ENCODE measurements at places on chromosomes 7 and 10. TPM values are rescaled to one million over a fixed set of nuclear protein-coding genes. Genes with fewer than 3 reads are reported as not detected.

FEZF1 gene
- total RNA-seq, result not detected

DNA sequence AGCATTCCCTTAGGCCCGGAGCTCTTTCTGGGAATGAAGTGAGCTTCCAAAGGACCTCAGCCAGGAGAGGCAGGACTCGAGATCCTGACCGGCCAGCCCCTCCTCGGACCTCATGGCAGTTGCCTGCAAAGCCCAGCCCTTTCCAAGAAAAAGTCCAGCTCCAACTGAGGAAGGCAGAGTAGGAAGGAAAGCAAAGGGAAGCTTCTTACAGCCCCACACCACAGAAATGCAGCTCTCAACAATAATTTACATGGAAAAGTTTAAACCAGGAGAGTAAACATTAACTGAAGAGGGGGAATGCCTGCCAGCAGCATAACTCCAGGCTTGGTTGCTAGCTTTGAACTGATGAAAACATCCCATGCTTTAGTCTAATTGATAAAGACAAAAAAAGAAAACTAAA, 153.9 kb upstream of the PFKP start:
- H3K4me3 ChIP-seq, result no peak overlapping the region
- no peaks in the 10 kb centered on the region for H3K4me1 ChIP-seq
- H3K36me3 ChIP-seq, result no peaks in the 10 kb centered on the region
- no peak overlapping the region for H3K27ac ChIP-seq
- no peaks in the 10 kb centered on the region for H3K27me3 ChIP-seq

GRCh38 chr10:35017608-35018007, 72.5 kb downstream of the CUL2 start:
- H3K4me1 ChIP-seq, result no peaks in the 10 kb centered on the region
- no peak for DNase-seq
- no peaks in the 10 kb centered on the region for H3K27me3 ChIP-seq
- peaks cover 23% of the 10 kb centered on the region for H3K36me3 ChIP-seq

- peaks cover 14% of the 10 kb centered on the region for H3K36me3 ChIP-seq
- H3K4me3 ChIP-seq, result no peak overlapping the region
- no peaks in the 10 kb centered on the region for H3K27me3 ChIP-seq
- no peak for DNase-seq
Measured at GRCh38 chr10:29530112-29530976, 104.4 kb downstream of the SVIL start.

GRCh38 chr7:30913821-30914515, 2.3 kb downstream of the AQP1 start:
- DNase-seq, result no peak
- H3K27me3 ChIP-seq, result no peaks in the 10 kb centered on the region
- peak overlapping the region; percentile 81 for H3K27ac ChIP-seq
- peaks cover 18% of the 10 kb centered on the region for H3K36me3 ChIP-seq
- peaks cover 47% of the 10 kb centered on the region for H3K4me1 ChIP-seq
- H3K4me3 ChIP-seq, result peak overlapping the region; percentile 66

DNA sequence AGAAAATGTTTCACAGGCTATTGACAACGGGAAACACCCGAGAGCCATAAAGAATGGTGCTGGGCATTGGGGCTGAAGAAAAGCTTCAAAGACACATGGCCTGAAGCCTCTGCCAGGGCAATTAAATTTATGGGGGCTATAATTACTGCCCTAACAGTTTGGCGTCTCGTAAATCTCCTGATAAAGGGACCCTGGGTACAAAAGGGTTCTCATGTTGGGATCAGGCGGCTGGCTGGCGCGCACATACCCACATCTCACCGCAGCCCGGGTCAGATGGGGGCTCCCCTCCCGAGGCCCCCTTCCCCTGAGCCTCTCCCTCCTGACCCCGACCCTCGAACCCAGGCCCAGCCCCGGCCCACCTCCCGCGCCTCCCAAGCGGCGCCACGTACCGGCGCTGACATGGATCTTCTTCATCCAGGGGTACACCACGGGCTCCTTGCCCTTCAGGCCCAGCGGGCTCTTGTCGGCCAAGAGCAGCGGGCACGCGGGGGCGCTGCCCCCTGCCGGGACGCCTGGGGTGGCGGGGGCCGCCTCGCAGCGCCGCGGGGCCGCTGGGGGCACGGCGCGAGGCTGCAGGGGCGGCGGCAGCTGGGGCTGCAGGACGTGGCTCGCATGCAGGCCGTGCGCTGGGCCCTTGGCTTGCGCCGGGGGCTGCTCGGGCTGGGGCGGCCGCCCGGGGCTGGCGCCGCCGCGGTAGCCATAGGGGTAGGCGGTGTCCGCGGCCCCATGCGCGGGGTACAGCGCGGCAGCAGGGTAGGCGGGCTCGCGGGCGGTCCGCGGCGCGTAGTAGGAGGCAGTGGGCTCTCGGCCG, 623 bp downstream of the HOXA4 start:
- H3K4me3 ChIP-seq, result peak overlapping the region; percentile 57
- peaks cover 46% of the 10 kb centered on the region for H3K4me1 ChIP-seq
- H3K36me3 ChIP-seq, result no peaks in the 10 kb centered on the region
- no peaks in the 10 kb centered on the region for H3K27me3 ChIP-seq
- peak; percentile 65 for DNase-seq

- H3K4me3 ChIP-seq, result no peak overlapping the region
- H3K27ac ChIP-seq, result no peak overlapping the region
- H3K27me3 ChIP-seq, result no peaks in the 10 kb centered on the region
- H3K4me1 ChIP-seq, result peaks cover 7% of the 10 kb centered on the region
Measured at GRCh38 chr10:96690755-96691730, 29.3 kb downstream of the PIK3AP1 start.

TMEM213 gene
- 9.6 TPM for total RNA-seq

LIPF gene
- not detected for total RNA-seq

SFTPA1 gene
- 11,191 TPM for total RNA-seq

- no peak for DNase-seq
- H3K27me3 ChIP-seq, result no peaks in the 10 kb centered on the region
- no peaks in the 10 kb centered on the region for H3K36me3 ChIP-seq
- H3K4me3 ChIP-seq, result no peak overlapping the region
- H3K4me1 ChIP-seq, result no peaks in the 10 kb centered on the region
- no peak overlapping the region for H3K27ac ChIP-seq
Measured at GRCh38 chr7:49669285-49669684, 104.2 kb upstream of the VWC2 start.

DNA sequence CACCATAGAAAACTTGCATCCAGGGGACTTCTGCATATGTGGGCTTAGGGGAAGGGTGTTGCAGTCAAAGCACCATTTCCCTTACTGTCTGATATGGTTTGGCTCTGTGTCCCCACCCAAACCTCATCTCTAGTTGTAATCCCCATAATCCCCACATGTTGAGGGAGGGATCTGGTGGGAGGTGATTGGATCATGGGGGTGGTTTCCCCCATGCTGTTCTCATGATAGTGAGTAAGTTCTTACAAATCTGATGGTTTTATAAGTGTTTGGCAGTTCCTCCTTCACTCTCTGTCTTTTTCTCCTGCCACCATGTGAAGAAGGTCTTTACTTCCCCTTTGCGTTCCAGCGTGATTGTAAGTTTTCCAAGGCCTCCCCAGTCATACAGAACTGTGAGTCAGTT, 177.4 kb downstream of the ADK start:
- no peaks in the 10 kb centered on the region for H3K4me1 ChIP-seq
- H3K27me3 ChIP-seq, result no peaks in the 10 kb centered on the region
- H3K4me3 ChIP-seq, result no peak overlapping the region
- no peak overlapping the region for H3K27ac ChIP-seq

DNA sequence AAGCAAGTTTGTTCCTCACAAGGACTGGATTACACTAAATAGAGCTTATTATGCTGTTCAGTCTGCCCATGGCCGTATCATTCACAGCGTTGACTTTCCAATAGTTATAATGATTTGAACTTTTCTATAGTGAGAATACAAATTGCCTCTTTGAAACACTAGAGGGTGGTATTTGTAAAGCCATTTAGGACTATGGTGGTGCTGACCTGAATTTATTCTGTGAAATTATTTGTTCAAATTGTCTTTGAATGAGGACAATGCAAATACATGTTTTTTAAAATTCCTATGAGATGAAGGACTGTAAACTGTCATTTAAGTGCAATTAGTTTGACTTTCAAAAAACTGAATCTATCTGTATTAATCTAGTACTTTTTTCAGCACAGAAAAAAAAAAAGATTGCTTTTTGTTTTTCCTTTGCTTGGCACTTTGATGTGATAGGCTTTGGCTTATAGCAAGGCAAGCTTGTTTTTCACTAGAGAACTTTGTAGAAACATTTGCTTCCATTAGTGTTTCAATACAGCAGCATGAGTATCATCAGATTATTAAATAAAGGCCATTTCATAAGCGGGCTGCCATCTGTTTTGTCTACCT, 122.7 kb upstream of the TMEM229A start:
- H3K4me1 ChIP-seq, result no peaks in the 10 kb centered on the region
- no peak overlapping the region for H3K27ac ChIP-seq
- DNase-seq, result no peak

LRRC4 gene
- 6.4 TPM for total RNA-seq

DNA sequence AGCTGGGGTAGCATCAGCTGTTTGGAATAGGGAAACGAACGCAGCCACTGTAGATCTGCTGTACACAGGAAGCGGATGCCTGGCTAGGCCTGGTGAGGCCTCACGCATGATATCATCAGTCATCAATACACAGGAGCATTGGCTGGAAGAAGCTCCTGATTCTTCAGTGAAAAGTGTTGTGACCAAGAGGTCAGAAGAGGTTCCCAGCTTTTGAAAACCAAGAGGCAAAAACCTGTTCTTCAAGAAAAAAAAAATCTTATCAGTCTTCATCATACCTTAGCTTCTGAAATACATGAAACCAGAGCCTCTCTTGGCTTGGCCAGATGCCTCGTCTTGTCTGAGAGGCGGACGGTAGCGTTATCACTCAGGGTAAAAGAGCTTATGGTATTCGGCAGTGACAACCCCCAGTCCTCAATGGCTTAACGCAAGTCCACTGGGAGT, 139.3 kb upstream of the TCF7L2 start:
- no peaks in the 10 kb centered on the region for H3K36me3 ChIP-seq
- peaks cover 12% of the 10 kb centered on the region for H3K4me1 ChIP-seq
- H3K4me3 ChIP-seq, result no peak overlapping the region
- no peak for DNase-seq

- peaks cover 4% of the 10 kb centered on the region for H3K4me1 ChIP-seq
- no peaks in the 10 kb centered on the region for H3K36me3 ChIP-seq
- no peak overlapping the region for H3K27ac ChIP-seq
- no peak overlapping the region for H3K4me3 ChIP-seq
Measured at GRCh38 chr10:16809074-16809718, 8.0 kb downstream of the RSU1 start.

DNA sequence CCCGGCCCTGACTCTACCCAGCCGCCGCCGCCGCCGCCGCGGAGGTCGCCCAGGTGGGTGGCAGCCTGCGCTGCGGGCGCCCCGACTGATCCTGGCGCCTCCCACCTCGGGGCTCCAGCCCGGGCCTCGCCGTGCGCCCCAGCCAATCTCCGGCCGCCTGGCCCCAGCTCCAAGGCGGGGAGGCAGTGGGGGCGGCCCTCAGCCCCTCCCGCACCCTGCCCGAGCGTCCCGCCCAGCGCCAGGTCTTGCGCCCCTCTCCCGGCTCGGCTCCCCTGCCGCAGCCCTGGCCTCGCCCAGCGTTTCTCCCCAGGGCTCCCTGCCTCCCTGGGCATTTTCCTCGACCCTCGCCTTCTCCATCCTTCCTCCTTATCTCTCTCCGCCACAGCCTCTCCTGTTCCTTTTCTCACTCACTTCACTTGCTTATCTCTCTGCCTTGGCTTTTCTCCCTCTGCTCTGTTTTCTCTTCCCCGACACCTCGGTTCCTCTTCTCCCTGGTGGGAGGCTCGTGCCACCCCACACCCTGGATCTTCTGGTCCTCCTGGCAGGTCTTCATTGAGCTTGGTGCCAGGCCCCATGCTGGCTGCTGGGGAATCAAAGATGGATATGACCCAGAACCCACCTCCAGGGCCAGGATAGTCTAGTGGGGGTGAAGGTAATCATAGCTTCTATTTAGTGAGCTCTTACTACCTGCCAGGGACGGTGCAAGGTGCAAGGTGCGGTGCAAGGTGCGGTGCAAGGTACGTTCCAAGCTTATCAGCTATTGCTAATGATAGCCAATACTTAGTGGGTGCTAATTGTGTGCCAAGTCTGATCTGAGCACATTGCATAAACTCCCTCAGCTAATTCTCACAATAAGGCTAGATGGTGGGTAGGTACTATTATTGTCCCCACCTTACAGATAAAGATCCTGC, at the start of gene SFRP5:
Gene SFRP5, minus strand, starts transcription at position 87 of the 911 bp plus-strand sequence. CDS start 166 bp downstream, outside the sequence.
- no peaks in the 10 kb centered on the region for H3K36me3 ChIP-seq
- no peak within 1 kb of the TSS for H3K27ac ChIP-seq
- peaks cover 30% of the 10 kb centered on the region for H3K27me3 ChIP-seq
- DNase-seq, result no peak

GRCh38 chr10:122648599-122649428, 50.8 kb downstream of the C10orf120 start:
- H3K36me3 ChIP-seq, result no peaks in the 10 kb centered on the region
- DNase-seq, result peak; percentile 73
- no peak overlapping the region for H3K4me3 ChIP-seq
- no peak overlapping the region for H3K27ac ChIP-seq
- H3K27me3 ChIP-seq, result peaks cover 11% of the 10 kb centered on the region

DNA sequence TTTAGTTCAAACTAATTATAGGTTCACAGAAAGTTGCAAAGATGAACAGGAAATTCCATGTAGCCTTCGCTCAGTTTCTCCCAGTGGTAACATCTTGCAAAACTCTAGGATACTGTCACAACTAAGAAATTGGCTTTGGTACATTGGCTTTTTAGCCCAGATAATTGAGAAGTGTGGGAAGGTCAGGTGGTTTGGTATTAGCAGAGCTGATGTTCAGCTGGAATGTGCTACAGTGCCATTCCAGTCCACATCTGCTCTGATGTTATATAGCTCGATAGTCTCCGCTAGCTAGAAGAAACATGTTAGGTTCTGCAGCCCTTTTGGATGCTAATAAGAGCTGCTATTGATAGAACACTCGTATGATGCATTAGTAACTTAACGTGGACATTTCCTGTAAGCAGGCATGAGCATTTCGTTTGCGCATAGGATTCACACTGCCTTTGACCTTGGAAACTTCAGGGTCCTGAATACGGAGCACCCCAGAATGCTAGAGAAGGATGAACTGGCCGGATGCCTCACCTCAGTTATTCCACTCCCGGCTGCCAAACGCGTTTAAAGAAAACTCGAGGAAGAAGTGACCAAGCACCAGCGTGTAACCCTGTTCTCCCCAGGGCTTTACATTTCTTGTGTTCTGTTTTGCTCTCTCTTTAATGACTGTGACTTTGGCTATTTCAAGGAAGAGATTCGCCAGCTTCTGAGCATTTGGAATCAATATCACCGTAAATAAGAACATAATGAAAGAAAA, 271.4 kb downstream of the GALNT17 start:
- no peak overlapping the region for H3K27ac ChIP-seq
- H3K4me1 ChIP-seq, result no peaks in the 10 kb centered on the region
- no peaks in the 10 kb centered on the region for H3K27me3 ChIP-seq
- no peaks in the 10 kb centered on the region for H3K36me3 ChIP-seq

GRCh38 chr7:87875151-87876039, 765 bp downstream of the SLC25A40 start:
- H3K27ac ChIP-seq, result peak overlapping the region; percentile 91
- H3K4me3 ChIP-seq, result peak overlapping the region; percentile 74
- no peaks in the 10 kb centered on the region for H3K36me3 ChIP-seq
- DNase-seq, result peak; percentile 70
- H3K27me3 ChIP-seq, result no peaks in the 10 kb centered on the region

- peak overlapping the region; percentile 20 for H3K27ac ChIP-seq
- H3K27me3 ChIP-seq, result no peaks in the 10 kb centered on the region
- H3K4me1 ChIP-seq, result peaks cover 77% of the 10 kb centered on the region
- H3K4me3 ChIP-seq, result no peak overlapping the region
Measured at GRCh38 chr7:137985897-137986251, 16.0 kb downstream of the CREB3L2 start.

- H3K27ac ChIP-seq, result no peak overlapping the region
- no peaks in the 10 kb centered on the region for H3K4me1 ChIP-seq
- no peak overlapping the region for H3K4me3 ChIP-seq
- no peaks in the 10 kb centered on the region for H3K27me3 ChIP-seq
- H3K36me3 ChIP-seq, result no peaks in the 10 kb centered on the region
- DNase-seq, result no peak
Measured at GRCh38 chr10:121088524-121088923, 237.4 kb downstream of the WDR11 start.
